Activated CD4-positive, alpha-beta T cell treated with anti-CD3 and anti-CD28 coated beads for 24 hours (primary cell): ENCODE measurements at places on chromosomes 16 and 17.
A peak's percentile ranks its signal among the peaks of the same experiment; 100 is the strongest.

GRCh38 chr16:81266680-81267095, 28.2 kb downstream of the BCO1 start:
- DNase-seq: no peak

DNA sequence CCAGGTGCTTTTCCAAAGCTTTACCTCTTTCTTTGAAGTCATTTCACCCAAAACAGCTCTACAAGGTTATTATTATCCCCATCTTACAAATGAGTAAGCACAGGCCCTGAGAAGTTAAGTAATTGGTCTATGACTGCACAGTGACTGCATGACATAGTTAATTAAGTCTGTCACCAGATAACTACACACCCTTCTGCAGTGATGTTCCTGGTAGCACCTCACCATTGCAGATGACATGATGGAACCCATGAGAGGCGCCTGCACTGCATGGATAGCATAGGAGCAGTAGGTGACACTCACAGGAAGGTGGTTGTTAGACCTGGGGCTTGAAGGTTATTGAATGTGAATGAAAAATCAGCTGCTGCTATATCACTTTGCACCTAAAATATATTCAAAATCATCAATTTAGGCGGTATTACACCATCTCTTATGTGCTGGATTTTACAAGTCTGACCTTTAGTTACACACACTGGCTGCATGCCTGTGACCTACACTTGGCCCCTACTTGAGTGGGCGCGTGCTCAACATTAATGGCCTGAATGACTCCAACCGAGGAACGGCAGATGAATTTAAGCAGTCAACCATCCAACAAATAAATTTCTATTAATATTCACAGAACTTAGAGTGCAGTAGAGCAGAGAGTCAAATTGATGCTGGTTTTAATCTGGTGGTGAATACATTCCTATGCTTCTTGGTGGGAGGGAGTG, 239.6 kb downstream of the CDH11 start:
- DNase-seq: no peak

DNA sequence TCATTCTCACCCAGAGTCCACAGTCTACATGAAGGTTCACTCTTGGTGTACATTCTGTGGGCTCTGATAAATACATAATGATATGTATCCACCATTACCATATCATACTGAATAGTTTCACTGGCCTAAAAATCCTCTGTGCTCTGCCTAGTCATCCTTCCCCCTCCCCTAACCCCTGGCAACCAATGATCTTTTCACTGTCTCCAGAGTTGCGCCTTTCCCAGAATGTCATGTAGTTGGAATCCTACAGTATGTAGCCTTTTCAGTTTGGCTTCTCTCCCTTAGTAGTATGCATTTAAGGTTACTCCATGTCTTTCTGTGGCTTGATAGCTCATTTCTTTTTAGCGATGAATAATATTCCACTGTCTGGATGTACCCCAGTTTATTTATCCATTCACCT, 101.3 kb downstream of the NOG start:
- DNase-seq: no peak

DNA sequence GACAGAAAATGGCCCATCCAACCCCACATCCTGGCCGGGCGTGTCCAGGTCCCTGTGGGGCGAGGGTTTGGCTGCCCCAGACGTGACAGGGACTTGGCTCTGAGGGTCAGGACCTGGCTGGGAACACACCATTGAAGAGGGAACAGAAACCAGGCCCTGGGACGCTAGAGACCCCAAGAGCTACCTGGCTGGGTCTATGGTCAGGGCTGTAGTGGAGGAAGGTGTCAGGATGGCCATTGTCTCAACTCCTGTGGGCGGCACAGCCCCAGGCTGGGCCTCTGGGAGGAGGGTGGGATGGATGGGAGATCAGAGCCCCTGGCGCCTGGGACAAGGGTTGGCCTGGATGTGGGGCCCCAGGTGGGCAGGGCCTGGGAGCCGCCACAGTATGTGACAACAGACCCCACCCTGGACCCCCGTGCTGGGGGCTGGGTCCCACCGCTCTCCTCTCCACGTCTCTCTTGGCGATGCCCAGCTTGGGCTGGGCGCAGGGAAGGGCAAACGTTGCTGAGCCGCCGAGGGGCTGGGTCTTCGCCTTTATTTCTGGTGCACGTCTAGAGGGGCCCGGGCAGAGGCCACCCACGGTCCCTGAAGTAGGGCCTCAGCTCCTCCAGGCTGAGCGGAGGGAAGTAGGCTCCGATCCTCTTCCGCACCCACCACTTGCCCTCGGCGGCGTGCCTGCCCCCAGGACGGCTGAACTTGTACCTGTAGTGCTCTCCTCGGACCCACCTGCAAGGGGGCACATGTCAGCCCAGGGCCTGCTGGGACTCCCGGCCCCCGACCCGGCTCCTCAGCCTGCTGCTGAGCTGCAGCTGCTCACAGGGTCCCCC, 53.7 kb upstream of the GNG13 start:
- DNase-seq: no peak

- peak; percentile 93 for DNase-seq
These were observed at the start of gene SOCS3 for GRCh38 chr17:78359997-78360370. TSS of gene SOCS3 (minus strand) at chr17:78360077. CDS start at chr17:78359095, 982 bp downstream.

DNA sequence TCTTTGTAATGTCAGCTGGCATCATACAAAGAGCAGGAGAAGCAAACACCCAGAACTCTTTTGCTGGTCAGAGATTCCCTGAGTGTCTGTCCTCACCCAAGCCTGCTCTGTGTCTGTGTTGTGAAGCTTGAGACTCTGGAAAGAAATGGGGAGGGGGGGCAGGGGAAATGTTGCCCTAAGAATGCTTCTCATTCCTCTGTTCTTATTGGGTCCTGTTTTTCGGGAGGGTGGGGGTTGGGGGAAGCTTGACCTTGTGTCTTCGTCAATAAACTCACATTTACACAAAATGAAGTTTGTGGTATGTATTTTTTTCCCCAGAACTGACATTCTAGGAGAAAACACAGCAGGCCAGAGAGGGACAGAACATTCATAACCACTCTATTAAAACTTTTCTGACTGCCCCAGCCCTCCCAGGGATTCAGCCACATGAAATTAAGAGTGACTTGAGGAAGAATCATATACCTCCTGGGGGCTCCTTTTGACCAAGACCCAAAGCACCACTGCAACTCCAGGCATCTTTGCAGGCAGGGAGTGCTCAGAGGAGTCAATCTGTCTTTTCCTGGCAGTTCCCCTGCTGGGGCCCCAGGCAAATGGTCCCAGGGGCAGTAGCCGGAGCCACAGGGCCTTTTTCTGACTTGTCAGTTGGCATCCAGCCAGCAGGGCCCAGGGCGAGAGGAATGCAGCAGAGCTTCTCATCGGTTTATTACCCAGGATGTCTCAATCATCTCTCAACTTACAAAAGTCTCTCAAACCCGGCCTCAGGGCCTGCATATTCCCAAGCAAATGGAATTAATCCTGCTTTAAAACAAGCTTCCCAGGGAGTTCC, 5.1 kb upstream of the RASL10B start:
- DNase-seq: no peak

GRCh38 chr17:36942019-36942599, 4.8 kb downstream of the LHX1 start:
- no peak for DNase-seq

- no peak for DNase-seq
These were observed 266.1 kb upstream of the DYNLRB2 start for GRCh38 chr16:80274576-80275191.

DNA sequence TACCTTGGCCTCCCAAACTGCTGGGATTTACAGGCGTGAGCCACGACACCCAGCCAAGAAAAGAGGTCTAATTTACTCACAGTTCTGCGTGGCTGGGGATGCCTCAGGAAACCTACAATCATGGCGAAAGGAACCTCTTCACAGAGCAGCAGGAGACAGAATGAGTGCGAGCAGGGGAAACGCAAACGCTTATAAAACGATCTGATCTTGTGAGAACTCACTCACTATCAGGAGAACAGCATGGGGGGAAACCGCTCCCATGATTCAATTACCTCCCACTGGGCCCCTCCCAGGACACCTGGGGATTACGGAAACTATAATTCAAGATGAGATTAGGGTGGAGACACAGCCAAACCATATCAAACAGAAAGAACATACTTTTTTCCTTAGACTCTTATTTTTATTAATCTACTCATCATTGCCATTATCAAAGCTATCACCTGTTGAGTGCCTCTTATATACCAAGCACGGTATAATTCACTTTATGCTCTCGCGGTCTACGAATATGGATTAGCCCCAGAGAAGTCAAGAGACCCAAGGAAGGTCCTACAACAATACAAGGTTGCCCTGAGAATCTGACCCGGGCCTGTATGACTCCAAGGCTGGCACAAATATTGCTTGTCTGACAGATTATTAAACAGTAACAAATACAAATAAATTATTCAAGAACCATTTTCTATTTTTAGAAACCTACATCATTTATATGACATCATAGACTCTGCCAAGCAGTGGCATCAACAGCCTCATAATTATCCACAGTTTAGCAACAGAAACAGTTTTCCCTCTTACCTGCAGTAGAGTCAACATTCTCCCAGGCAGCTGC, 2.4 kb downstream of the POLR3K start:
- no peak for DNase-seq

DNA sequence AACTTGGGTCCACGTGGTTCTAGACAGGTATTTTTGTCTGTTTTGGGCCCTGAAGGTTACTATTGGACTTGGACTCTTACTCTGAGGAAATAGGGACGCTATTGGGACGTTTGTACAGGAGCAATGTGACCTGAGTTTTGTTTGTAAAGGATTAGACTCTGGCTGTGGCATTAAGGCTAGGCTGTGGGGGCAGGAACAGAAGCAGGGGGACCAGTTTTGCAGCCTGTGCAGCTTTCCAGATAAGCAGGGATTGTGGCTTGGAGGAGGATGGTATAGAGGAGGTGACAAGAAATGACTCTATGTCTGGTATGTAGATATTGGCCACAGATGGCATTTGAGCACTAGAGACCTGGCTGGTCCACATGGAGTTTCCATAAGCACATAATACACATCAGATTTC, 12.8 kb downstream of the NOD2 start:
- DNase-seq: no peak

- DNase-seq: no peak
These were observed 9.0 kb downstream of the MEAK7 start for GRCh38 chr16:84495506-84495905.

- no peak for DNase-seq
These were observed 6.5 kb upstream of the C16orf74 start for GRCh38 chr16:85757341-85757822.

GRCh38 chr17:17313350-17313991, 10.3 kb downstream of the NT5M start:
- peak; percentile 52 for DNase-seq

DNA sequence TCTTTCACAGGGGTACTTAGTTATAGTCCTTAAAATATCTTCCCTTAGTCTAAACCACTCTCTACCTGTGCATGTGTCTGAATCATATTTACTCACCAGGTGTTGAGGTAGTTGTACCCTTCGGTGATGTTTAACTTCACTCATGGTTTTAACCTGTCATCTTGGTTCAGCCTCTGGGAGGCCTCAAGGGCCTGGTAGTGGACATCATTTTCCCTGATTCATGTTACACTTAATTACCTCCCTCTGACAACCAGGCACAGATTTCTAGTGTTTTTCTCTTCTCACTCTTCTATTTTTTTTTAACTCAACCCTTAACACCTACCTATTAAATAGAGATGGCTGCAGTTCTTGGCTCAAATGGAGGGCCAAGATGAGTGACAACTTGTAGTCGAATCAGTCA, 505.4 kb downstream of the TMEM114 start:
- DNase-seq: no peak

GRCh38 chr17:31446195-31446967, 54.9 kb downstream of the RAB11FIP4 start:
- no peak for DNase-seq

- no peak for DNase-seq
These were observed 22.5 kb downstream of the METRNL start for GRCh38 chr17:83101805-83102480.

GRCh38 chr16:84514874-84515835, 10.7 kb upstream of the MEAK7 start:
- peak; percentile 52 for DNase-seq

- DNase-seq: no peak
These were observed 10.0 kb upstream of the SDK2 start for GRCh38 chr17:73654241-73654640.

DNA sequence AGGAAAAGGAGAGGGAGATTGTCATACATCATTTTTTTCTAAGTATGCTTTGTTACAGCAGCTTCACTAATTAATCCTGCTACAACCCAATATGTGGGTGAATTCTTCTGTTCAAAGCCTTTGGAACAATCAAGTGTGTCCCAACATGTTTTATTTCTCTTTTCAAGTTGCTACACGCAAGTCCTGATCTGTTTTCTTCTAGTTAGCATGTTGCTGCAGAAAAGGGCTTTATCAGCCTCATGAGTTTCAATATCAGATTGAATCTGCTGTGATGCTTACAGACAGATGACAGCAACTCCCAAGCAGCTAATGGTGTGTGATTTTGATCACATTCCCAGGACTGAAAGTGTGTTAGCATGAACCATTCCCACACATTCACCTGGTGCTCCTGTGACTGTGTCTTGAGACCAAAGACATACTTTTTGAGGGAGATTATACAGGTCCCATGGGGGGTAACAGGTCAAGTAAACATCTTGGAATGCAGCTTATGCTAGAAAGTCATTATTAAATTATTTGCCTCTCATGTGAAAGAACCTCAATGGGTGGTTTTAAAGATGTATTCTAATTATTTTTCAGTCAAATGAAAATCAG, 96.9 kb upstream of the KCNJ16 start:
- no peak for DNase-seq

GRCh38 chr17:1766382-1767135, 4.7 kb downstream of the SERPINF1 start:
- no peak for DNase-seq

DNA sequence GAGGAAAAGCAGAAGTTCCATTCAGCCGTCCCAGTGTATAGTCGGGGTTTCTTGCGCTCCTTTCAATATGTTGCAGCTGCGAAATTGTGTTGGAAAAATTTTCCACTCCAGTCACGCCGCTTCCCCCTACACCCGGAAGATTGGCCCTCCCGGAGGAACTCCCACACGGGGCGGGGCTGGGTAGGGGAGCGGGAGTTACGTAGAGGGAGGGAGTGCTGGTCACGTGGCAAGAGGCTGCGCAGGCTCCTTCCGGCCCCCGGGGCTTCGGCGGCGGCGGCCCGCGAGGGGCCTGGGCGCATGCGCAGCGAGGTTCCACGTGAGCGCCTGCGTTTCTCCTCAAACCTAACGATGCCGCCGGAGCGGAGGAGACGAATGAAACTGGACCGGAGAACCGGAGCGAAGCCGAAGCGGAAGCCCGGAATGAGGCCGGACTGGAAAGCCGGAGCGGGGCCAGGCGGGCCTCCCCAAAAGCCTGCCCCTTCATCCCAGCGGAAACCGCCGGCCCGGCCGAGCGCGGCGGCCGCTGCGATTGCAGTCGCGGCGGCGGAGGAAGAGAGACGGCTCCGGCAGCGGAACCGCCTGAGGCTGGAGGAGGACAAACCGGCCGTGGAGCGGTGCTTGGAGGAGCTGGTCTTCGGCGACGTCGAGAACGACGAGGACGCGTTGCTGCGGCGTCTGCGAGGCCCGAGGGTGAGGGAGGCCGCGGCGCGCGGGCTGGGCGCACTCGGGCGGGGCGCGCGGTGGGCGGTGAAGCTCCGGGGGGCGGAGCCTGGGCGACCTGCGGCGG, at the start of gene UTP18:
TSS of gene UTP18 (plus strand) at position 310 of the 787 bp plus-strand sequence. CDS start at position 349, 39 bp downstream.
- DNase-seq: peak; percentile 89

DNA sequence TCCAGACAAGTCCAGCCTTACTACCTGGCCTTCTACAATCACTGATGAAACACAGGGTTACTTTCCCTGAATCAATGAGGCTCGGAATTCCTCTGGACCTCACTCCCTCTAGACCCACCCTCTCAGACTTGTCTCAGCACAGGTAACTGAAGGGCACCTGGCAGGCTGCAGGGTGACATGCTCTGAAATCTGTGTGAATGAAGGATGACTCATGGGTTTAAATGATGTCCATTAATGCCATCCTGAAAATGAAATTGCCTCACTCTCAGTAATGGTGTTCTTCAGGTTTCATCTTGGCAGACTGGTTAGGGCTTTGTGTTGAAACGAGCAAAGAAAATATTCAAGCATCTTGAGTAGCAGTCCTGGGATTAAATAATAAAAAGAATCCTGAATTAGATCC, 134.4 kb downstream of the MAF start:
- DNase-seq: no peak
